Stimulated activated CD4-positive, alpha-beta T cell treated with anti-CD3 and anti-CD28 coated beads, TNF-alpha, amount 100 ng/mL, for 48 hours (primary cell): ENCODE measurements at places on chromosomes 16 and 17.

DNA sequence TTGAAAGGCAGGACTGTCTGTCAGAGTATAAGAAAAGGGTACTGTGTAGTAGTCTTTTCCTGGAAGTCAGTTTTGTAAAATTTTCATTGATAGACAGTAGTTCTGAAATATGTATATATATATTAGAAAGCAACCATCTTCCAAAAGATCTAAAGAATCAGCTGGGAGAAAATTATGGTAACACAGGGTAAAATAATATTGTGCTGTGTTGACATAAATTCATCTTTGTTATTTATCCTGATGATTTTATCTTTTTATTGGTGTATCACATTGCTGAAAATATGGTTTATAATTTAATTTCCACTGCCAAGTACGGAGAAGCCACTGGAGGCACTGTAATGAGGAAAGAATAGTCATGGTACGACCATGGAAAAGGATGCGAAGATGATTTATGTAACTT, 324.9 kb downstream of the CA10 start:
- DNase-seq = no peak

DNA sequence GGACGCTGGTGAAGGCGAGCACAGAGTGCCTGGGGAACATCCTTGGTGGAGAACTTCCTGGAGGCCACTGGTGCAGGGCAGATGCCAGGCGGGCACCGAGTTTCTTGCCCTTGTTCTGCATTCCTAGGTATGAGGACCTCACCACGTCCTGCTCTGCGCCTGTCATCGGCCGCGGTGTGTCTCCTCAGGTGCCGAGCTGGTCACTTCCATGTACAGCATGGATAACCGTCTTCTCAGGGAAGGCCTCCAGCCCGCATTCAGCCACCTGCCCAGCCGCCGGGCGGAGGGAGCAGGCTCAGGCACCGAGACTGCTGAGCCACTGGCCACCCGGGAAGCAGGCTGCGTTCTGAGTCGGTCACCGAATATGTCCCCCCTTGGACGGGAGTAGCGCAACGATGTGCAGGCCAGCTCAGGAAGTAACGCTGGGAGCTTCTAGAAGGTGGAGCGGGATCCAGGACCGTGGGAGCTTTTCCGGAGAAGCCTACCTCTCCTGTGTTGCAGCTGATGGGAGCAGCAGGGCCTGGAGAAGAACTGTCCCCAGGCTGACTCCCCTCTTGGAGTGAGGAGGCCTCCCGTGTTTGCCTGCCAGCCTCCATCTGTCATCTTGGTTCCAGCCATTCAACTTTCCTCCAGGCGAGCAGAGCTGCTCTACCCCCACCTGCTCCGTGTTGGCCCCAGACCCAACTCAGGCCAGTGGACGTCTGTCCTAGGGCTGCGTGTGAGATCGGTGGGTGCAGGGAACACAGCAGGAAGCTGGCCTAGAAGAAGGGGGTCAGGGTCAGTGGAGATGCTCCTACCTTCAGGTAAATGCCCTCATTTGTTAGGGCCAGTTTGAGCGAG, 2.1 kb upstream of the BAIAP2 start:
- no peak for DNase-seq

DNA sequence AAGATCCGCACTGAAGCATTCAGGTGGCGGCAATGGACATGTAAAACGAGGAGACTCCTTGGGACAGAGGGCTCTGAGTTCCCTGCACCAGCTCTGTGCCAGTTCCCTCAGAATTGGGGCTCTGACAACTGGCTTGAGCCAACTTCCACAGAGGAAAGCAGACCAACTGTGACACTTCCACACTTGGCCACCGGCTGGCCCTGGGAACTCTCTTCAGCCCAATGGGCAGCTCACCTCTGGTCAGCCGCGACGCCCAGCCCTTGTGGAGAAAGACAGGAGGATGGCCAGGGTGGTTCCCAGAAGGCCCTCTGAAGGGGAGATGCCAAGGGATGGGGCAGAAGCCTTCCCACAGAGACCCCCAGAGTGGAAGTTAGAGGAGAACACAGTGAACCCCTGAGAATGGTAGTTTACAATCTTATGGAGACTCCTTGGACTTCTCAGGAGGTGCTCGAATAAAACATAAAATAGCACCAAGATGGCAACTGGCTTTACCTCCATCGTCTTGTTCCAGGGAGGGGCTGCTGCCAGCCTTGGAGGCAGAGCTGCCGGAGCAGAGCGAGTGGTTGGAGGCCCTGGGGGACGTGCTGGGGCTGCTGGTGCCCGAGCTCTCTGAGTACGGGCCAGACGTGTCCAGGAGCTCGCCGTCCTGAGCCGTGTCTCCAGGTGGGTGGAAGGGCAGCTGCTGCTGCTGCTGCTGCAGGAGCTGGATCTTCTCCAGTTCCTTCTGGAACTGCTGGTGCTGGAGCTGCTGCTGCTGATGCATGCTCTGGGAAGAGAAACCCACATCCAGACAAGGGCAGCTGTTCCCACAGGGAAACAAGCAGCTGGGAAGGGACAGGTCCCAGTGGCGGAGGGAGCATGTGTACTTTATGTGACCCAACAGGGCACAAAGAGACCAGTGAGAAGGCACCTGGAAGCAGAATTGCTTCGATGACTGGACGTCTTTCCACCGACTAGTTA, 35.0 kb upstream of the ICAM2 start:
- no peak for DNase-seq

GRCh38 chr16:84194018-84194417, 3.1 kb downstream of the ADAD2 start:
- no peak for DNase-seq

DNA sequence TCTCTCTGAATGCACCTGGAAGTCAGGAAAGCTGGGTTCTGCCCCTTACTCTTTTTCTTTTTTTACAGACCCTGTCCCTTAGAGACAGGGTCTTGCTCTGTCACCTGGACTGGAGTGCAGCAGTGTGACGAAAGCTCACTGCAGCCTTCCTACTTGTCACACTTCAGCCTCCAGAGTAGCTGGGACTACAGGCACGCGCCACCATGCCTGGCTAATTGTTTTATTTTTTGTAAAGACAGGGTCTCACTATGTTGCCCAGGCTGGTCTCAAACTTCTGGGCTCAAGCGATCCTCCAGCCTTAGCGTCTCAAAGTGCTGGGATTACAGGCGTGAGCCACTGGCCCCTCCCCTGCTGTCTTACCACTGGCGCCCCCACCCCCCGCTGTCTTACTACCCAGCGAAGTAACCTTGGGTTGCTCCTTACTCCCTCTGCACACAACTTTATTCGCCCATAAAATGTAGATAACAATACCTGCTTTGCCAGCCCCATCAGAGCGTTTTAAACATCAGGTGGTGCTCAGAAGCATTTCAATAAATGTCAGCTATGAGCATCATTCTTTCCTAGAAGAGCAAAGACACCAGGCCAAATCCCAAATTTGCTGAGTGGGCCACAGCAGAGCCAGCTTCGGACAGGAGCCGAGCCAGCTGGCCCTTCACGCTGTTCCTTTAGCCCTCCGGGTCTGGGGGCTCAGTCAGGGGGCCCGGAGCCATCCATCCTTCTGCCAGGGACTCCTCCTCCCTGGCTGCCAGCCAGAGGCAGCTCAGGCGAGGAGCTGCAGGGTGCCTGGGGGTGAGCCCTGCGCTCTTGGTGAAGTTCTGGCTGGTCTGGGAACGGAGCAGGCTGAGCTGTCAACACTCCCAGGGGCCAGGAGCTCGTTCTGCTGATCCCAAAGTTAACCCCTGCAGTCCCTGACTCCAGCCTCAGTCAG, 24.4 kb downstream of the SRL start:
- no peak for DNase-seq

- no peak for DNase-seq
Measured at GRCh38 chr16:72930396-72930795, 117.5 kb downstream of the ZFHX3 start.

DNA sequence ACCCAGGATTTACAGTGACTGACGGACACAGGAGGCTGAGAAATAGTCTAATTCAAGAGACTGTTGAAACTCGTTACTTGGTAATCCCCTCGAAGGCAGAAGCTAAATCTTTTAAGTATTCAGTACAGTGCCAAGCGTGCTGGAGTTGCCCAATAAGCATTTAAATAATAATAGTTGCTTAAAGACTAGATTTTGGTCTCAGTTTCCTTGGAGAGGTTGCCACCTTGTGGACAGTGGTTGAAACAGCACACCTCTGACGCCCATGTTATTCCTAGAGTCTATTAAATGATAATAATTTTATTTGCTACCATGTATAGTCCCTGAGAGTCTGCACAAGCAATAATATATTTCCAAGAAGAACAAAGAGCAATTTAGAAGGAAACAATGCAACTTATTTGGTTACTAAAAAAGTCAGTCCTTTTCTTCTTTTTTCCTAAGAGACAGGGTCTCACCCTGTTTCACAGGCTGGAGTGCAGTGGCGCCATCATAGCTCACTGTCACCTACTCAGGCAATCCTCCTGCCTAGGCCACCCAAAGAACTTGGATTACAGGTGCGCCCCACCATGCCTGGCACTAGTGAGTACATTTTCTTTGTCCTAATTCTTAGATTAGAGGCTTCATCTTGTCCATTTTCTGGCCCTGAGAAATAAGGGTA, 138.0 kb upstream of the NUDT7 start:
- DNase-seq = no peak

- no peak for DNase-seq
Measured at GRCh38 chr16:67730326-67730725, 11.2 kb upstream of the GFOD2 start.

DNA sequence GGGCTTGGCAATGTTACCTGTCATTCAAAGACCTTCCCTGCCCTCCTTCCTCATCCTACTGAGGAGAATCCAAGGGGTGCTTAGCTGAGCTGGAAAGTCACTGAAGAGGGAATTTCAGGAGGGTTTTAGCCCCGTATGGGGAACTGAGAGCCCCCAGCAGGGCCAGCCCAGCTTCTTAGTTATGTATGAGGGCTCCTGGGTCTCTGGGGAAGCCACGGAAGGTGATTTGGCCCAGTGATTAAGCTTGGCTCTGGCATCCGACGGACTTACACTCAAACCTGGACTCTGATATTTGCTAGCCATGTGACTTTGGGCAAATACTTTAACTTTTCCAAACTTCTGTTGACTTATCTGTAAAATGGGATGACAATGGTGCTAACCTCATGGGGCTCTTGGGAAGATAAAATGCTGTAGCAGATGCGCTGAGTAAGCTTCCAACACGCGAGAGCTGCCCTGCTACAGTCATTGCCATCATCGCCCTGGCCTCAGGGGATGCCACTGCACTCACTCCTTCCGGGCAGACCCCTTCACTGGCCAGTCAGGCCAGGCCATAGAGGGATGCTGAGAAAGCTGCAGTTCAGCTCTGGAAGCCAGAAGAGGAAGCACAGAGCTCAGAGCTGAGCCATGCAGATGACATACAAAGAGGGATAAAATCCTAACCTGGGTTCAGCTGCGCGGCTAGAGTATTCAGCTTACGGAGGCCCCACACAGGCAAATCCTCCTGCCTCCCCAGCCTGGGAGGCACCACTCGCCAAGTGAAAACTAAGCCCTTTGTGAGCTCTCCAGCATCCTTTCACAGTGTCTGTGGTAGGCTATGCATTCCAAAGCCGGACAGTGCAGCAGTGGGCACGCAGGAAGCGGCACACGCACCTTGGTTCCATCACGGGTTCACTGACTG, 44.9 kb upstream of the PIK3R6 start:
- no peak for DNase-seq

GRCh38 chr17:34167354-34167753, 87.7 kb upstream of the CCL2 start:
- no peak for DNase-seq

- DNase-seq = no peak
Measured at GRCh38 chr17:74160656-74161502, 42.6 kb upstream of the RPL38 start.

DNA sequence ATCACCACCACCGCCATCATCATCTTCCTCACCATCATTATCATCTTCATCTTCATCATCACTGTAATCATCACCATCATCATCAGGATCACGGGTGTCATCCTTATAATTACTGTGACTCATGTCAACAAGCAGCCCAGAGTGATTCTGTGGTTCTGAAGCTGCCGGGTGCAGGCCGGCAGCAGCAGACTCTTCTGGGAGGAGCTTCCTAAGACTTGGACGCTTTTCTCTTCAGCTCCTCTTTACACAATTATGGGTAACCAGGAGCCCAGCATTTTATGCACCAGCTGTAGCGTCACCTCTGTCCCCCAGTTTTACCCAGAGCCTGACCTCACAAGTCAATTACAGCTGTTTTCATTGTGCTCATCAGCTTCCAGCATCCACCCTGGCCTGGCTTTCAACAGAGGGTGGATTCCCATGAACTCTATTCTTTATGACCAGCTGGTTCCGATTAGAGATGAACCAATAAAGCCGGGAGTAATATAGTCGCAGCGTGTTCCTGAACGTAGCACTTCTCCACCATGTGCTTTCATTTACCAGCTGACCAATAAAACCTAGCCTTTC, 275.8 kb downstream of the FOXL1 start:
- no peak for DNase-seq

DNA sequence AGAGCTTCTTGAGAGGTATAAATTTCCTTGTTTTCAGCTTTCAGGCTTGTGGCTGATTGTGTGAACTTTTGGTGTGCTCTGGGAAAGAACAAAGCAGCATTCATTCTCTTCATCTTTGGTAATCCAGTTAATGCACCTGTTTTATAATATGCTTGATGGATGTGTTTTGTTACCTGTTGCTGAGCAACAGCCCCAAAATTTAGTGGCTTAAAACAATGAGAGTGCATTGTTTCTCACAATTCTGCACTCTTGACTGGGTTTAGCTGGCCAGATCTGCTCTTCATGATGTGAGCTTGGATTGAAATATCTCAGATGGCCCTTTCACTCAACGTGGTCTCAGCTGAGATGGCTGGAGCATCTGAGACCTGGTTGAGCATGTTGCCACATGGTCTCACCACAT, 58.7 kb upstream of the NOL11 start:
- no peak for DNase-seq

DNA sequence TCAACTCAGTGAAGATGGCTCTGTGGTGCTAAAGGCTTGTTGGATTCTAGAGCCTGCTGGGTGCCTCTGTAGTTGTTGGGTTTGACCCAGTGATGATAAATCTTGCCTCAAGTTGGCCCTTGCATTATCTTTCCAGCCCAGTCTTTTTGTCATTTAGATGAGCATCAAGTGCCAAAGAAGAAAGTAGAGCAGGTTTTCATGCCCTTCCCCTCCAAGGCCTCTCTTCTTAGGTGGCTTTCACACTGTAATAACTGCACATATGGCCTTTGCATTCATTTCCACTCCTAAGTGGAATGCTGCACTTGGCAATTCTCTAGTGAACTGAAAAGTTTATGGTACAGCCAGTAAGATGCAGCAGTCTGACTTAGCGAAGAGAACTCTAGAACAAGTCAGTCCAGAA, 165.1 kb downstream of the PHKB start:
- DNase-seq = no peak

- DNase-seq = no peak
Measured at GRCh38 chr17:22266231-22266630, 573.9 kb downstream of the KCNJ18 start.
